ENCODE measurements at places on chromosomes 6 and 20.

DNA sequence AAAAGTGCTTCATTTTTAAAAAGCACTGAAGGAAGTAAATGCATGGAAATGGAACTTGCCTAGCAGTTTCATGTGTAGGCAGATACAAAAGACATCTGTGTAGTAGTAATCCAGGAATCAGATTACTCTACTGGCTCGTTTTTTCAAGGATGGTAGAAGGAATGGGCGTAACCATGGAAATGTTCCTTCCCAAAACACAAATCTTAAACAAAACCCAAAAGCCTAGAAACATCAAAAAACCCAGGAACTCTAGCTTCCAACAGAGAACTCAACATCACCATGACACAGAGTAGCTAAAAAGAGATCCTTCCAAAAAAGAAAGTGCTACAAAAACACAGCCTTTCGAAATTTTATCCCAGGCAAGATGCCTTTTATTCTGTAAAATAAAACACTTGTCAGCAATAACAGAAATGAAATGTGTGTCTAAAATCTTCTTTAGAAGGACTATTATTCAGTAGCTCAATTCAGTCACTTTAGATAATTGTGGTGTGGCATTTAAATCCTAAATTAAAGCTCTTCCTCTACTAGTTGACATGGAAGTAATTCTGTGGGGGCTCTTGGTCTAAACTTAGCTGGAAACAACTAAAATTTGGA lies 81.7 kb downstream of the FAM217A start:
- no peak for DNase-seq

GRCh38 chr6:149332602-149333265 lies 15.2 kb downstream of the TAB2 start:
- no peak for DNase-seq

GRCh38 chr6:150256618-150257272 lies 112.1 kb upstream of the IYD start:
- DNase-seq, result no peak

DNA sequence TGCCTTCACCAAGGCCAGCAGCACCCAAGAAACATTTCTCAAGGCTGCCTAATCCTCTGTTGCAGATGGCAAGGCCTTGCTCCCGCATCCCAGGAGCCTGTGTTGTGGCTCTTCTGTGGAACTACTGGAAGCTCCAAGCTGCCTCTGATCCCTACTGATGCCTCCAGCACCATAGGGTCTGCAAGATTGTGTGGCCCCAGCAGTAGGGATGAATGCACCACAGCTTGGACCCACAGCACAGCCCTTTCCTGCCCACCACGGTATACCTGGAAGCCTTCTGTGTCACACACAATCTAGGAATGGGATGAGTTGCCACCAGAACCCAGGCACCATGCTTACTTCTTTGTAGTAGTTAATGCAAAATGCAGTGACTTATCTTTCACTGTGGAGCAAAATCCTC lies 291.1 kb upstream of the FOXQ1 start:
- no peak for DNase-seq

DNA sequence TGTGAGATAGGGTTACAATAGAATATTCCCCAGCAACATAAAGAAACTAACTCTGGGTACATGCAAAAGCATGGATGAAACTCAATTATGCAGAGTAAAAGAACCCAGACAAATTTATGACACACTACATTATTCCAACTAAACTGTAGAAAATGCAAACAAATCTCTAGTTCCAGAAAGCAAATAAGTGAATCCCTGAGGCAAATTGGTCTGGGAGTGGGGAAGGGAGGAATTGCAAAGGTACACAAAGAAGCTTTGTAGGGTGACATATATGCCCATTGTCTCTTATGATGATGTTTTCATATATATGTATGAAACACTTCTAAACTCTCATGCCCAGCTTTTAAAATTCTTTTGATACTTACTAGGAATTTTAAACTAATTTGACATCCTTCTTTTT lies 266.0 kb downstream of the CDKAL1 start:
- no peak for DNase-seq

- no peak for DNase-seq
These were observed 15.7 kb downstream of the MANEA start for GRCh38 chr6:95593025-95593424.

DNA sequence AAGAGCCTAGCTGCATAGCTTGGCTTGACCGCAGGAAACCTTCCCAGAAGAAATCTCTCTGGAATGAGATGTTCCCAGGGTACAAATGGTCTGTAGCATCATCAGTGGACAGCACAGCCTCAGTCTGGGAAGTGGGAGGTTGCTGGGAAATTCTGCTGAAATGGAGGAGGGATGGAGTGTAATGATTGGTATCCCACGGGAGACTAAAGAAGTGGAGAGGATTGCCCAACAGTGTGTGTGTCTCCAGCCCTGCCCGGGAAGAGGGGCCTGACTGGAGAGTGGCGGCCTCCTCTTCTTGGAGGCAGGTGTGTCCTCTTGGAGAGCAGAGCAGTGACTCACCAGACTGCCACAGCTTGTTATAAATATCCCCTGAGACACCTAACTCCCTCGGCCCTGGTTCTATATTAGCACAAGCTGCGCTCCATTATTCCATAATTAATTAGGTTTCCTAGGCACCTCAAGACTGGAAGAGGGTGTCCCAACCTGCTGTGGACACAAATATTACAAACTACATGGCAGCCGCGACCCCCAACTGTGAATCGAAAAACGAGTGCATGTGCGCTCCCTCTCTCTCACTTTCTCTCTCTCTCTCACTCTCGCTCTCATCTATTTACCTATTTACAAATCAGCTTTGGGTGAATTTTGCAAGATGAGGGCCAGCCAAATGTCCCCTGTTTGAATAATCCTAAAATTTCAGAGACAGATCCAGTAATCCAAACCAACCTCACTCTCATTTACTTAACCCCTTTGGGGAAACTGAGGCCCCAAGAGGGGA lies 68.8 kb downstream of the FGD2 start:
- DNase-seq, result no peak

DNA sequence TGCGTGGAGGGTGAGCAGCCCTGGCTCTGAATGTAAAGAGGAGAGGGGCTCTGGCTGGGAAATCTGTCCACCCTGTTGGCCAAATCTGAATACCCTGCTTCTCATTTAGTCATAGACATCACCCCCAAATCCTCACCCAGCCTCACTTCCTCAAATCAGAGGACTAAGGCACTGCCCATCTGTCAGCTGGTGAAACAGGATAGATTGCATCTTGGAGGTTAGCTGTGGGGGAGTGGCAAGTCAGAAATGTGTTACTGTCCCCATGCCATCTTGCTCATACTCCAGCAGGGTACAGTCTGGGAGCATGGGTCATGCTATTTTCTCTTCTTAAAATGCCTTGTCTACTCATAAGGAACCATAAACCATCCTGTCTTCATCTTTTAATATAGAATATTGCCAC lies 9.5 kb upstream of the DTNBP1 start:
- no peak for DNase-seq

DNA sequence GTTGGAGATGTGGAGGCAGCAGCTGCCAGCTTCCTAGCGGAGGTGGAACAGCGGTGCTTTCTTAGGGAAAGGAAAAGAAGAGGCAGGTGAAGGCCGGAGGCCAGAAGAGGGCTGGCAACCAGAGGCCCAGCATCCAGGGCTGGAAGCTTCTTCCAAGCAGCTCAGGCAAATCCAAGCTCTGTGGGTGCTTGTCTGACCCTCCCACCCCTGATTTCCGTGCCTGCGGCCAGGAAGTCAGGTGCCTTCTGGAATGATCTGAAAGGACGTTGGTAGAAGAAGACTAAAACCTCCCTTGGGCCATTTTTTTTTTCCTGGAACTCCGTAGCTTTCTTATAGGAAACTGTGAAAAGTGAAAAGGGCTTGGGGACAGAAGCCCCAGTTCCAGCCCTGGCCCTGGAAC lies 33.1 kb upstream of the GABRR1 start:
- no peak for DNase-seq

- DNase-seq, result no peak
These were observed 75.2 kb upstream of the ADTRP start for GRCh38 chr6:11853678-11854407.

Measured in activated naive CD4-positive, alpha-beta T cell treated with anti-CD3 and anti-CD28 coated beads, Interleukin-2, amount 50 U/mL, for 72 hours (primary cell).